ENCODE measurements at places on chromosomes 3 and 15.

DNA sequence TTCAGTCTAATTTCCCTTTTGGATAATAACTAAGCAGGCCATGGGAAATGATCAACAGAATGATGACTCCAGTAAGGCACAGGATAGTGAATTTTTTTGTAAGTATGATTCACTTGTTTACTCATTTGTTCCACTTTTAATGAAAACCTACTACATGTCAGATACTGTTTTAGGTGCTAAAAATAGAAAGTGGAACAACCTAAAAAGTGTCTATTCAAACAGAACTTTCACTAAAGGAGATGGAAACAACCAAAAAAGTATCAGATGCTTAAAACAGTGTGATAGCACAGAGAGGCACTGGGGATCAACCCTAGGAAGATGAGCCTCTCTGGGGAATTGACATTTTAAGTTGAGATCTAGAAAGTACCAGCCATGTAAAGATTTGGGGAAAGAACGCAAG, 11.1 kb downstream of the RYK start:
- no peak for DNase-seq

- no peak for DNase-seq
Measured at GRCh38 chr3:41370307-41370706, 171.0 kb downstream of the CTNNB1 start.

DNA sequence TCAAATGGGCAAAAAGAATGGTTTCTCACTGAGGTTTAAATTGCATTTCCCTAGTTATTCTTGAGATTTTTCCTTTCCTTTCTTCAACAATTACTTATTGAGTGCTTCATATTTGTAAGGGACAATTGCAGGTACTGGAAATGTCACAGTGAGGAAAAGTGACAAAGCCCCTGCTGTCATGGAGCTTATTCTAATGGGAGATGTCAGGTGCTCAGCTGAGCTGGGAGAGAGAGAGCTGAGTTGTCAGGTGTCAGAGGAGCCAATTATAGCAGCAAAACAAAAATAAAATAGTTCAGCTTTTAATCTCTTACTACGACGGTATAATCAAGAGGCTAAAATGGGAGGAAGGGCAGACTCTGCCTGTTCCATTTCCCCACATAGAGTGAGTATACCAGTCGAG, 42.0 kb downstream of the CD86 start:
- no peak for DNase-seq

- no peak for DNase-seq
Measured at GRCh38 chr3:3127432-3128010, 781 bp downstream of the TRNT1 start.

GRCh38 chr3:132879656-132880055, 157.4 kb upstream of the NPHP3 start:
- no peak for DNase-seq
